Caki2 (cell line): ENCODE measurements at places on chromosomes 2 and 18. TPM values are rescaled to one million over a fixed set of nuclear protein-coding genes. Genes with fewer than 3 reads are reported as not detected.

DNA sequence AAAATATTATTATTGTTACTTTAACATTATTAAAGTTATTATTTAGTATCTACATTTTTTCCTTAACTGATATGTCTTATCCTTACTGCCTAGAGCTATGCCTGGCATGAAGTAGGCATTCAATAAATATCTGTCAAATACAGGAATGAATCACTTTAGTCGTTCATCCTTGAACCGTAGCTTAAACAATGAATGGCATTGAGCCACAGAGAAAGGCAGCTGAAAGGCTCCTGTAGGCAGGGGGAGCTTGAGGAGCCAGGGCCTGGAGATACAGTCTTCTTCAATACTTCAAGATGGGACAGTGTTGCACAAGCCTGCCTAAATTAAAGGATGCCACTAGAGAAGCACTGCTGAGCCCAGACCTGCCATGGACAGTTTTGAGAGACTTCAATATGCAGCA is 22.5 kb downstream of the CYRIA start:
- peak; percentile 34 for DNase-seq

The BOK gene
- total RNA-seq = 41.1 and 48.1 TPM in 2 replicates

The MAP3K19 gene
- not detected in 2 replicates for total RNA-seq

DNA sequence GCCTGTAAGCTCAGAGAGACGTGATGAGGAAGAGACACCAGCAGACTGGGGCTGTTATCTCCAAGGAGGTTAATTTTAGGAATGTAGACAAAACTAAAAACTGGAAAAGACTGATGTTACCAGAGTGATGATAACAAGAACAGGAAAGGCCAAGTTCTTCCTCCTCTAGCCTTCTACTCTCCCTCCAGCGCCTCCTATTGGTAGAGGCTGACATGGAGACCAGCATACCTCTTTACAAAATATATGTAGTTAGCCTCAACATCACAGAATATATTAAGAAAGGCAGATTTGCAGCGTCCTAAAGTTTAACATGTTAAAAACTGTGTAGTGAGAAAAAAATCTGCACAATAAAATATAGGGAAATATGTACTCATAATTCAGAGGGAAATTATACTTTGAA is 66.0 kb downstream of the TCF4 start:
- no peak for DNase-seq

The AKAIN1 gene
- not detected in 2 replicates for total RNA-seq

The KCNG3 gene
- total RNA-seq = 0.51 and 1.9 TPM in 2 replicates

The DSG4 gene
- total RNA-seq = not detected in 2 replicates

GRCh38 chr2:171210864-171211431 is 50.3 kb upstream of the TLK1 start:
- DNase-seq = no peak

DNA sequence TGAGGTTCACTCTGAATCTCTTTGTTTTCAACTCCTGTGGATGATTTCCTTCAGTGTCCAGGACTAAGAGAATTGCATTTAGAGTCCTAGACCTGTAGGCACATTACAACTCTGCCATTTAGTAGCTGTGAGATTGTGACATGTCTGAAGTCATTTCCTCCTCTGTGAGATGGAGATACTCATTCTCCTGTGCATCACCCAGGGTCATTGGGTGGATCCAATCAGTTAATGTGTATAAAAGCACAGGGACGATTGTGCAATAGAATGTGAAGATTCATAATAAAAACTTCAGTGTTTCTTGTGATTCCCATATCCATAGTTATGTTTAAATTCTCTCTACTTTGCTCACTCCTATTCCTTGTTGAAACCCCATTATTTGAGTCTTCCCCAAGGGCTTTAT is 113.6 kb downstream of the DIS3L2 start:
- peak; percentile 49 for DNase-seq

The CYP27C1 gene
- 2.9 and 3.0 TPM in 2 replicates for total RNA-seq

DNA sequence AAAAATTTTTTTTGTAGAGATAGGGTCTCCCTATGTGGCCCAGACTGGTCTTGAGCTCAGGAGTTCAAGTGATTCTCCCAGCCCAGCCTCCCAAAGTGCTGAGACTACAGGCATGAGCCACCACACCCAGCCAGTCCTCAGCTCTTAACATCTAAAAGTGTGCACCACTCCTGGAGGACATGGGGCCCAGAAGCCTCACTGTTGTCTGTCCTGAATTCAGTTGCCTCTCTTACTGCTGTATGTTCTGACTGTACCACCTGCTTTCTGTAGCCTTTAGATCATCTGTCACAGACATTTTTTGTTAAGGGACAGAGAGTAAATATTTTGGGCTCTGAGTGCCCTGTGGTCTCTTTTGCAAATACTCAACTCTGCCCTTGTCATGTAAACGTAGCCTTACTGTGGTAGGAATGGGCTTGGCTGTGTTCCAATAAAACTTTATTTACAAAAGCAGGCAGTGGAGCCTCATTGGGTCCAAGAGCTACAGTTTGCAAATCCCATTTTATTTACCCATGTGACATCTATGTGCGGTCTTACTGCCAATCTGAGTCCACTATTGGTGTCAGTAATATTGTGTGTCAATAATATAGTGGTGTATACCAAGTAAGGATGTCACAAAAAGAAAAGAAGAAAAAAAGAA is 38.1 kb downstream of the TMEM37 start:
- no peak for DNase-seq

The RSAD2 gene
- total RNA-seq = 0.75 and 7.7 TPM in 2 replicates

The FEV gene
- total RNA-seq = not detected in 2 replicates

The DSC1 gene
- total RNA-seq = not detected in 2 replicates

- DNase-seq = no peak
These were observed 54.9 kb downstream of the NUP35 start for GRCh38 chr2:183179156-183179555.

DNA sequence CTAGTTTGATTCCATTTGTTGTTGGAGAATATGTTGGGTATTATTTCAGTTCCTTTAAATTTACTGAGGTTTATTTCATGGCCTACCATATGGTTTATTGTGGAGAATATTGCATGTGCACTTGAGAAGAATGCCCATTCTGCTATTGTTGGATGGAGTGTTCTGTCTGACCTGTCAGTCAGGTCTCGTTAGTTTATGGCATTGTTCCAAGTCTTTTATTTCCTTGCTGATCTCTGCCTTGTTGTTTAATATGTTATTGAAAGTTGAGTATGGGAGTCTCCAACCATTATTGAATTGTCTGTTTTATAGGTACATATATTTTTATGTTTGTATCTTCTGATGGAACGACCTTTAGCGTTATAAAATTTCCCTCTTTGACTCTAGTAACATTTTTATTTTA is 86.3 kb downstream of the PTPN4 start:
- no peak for DNase-seq

GRCh38 chr2:218429911-218430692 is 11.2 kb downstream of the VIL1 start:
- DNase-seq = no peak

DNA sequence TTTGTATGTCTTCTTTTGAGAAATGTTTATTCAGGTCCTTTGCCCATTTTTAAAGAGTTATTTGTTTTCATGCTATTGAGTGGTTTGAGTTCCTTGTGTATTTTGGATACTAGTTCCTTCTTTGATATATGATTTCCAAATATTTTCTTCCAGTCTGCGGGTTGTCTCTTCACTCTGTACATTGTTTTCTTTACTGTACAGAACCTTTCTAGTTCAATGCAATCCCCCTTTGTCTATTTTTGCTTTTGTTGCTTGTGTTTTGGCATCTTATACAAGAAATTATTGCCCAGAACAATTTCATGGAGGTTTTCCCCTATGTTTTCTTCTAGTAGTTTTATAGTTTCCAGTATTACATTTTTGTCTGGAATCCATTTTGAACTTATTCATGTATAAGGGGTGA is 62.5 kb upstream of the ACVR1C start:
- no peak for DNase-seq

GRCh38 chr2:127917916-127918315 is 32.2 kb upstream of the AMMECR1L start:
- no peak for DNase-seq

- DNase-seq = no peak
These were observed 12.6 kb downstream of the SEH1L start for GRCh38 chr18:12960395-12960794.

DNA sequence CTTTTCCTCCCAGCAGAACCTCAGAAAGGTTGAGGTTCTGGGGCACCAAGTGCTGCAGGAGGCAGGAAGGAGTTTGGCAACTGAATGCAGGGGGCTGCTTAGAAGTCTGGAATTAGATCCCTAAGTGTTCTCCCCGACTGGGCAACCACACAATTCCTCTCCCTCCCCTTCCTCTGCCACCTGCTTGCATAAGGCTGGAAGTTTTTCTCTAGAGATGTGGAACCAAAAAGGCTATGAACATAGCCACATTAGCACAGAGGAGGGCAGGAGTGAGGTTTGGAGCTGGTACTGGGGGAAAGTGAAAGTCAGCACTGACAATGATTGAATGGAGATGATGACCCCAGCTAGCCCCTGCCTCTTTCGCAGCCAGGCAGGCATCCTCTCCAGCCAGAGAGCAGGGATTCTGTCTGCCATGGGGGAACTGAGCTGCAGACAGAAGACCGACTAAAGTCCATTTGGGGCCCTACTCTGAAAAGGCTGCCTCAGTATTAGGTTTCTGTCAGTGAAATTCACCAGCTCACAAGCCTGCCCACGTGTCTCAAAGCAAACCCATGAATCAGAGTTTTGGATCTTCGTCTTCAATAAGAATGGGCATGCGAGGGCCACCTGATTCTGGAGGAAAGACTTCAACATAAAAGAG is 87.9 kb upstream of the ITGA6 start:
- no peak for DNase-seq

- DNase-seq = no peak
These were observed 1225.8 kb downstream of the SUCLG1 start for GRCh38 chr2:83233326-83233725.

DNA sequence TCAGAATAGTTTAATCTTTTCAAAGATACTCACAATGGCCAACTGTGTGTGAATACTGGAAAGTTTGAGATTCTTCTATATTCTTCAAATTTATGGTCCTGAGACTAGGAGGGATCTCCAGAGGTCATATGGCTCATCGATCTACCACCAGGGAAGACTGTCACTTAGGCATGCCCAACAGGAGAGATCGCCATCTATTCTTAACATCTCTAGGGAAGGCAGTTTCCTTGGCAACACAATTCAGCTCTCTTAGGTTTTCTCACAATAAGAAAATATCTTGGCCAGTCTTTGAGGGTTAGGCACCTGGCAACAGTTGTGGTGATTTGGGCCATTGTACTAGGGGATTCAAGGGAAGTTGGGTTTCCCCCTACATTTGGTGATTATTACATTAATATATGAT is 107.2 kb downstream of the GALNT3 start:
- no peak for DNase-seq
